Stimulated activated CD4-positive, alpha-beta T cell treated with anti-CD3 and anti-CD28 coated beads, Interleukin-12 subunit alpha, Interleukin-12 subunit beta, amount 100 ng/mL, for 4 hours (primary cell): ENCODE measurements at places on chromosomes 1 and 21.

GRCh38 chr21:33971492-33972013, 55.9 kb upstream of the ATP5PO start:
- DNase-seq: no peak

DNA sequence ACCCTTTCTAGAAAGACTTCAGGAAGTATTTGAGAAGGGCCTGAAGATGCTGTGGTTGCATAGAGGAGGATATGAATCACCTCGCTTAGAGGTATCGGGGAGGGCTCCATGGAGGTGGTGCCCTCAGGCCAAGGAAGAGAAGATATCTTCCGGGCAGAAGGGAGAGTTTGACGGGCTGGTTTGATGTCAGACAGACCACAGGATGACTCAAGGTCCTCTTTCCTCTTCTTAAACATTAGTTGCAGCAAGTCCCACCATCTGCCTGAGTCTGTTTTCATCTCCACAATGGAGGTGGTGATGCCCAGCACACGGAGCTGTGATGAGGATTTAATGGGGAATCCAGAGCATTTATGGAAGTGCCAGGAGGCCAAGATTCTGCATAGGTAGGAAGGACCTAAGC, 25.1 kb upstream of the RUNX3 start:
- DNase-seq: peak; percentile 53

- no peak for DNase-seq
Measured at GRCh38 chr1:107000902-107001301, 55.6 kb upstream of the PRMT6 start.

- DNase-seq: no peak
Measured at GRCh38 chr1:225343618-225344017, 84.2 kb downstream of the LBR start.

- DNase-seq: no peak
Measured at GRCh38 chr1:10613340-10613739, 138.6 kb downstream of the PEX14 start.

- DNase-seq: no peak
Measured at GRCh38 chr1:87129606-87130005, 199.1 kb upstream of the LMO4 start.

GRCh38 chr1:13892671-13893325, 192.8 kb downstream of the PRDM2 start:
- DNase-seq: no peak
